ENCODE measurements at places on chromosomes 2 and 18. TPM values are rescaled to one million over a fixed set of nuclear protein-coding genes. Genes with fewer than 3 reads are reported as not detected.

GRCh38 chr2:159936471-159936870 is 125.9 kb downstream of the PLA2R1 start:
- no peak for DNase-seq

The SP140 gene
- 1.3 TPM for total RNA-seq

DNA sequence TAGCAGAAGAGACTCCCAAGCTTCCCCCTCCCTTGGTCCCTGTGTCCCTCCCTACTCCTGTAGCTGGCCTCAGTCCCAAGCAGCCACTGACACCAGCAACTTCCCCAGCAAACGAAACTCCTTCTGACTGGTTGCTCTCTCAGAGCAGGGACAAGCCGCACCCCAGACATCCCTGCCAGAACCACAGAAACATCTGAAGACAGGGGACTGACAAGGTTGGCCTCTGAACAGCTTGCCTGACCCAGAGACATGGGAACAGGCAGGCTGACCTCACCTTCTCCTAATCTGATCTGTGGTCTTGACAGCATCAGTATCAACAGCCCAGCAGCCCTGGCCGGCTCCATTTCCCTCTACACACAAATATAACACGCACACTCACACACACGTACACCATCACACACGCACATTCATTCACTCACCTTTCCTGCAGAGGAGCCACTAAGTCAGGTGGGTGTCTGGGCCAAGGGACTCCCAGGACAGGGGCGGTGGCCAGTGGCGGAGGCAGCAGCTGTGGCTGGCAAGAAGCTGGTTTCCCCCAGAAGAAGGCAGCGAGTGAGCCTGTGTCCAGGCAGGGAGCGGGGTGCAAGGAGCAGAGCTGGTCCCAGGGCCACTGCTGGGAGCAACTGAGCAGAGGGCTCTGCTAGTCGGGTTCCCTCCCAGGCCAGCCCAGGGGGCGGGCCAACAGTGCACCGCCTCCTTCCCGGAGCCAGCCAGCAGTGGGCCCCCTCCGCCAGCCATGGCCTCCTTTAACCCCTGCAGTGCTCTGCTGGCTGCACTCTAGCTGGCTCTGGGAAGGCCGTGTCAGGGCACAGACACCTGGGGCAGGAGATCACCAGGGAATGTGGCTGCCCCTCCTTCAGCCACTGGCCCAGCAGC is 59.1 kb downstream of the TNS1 start:
- DNase-seq: peak; percentile 45

GRCh38 chr2:959457-959856 is 8.8 kb downstream of the SNTG2 start:
- DNase-seq: no peak

- no peak for DNase-seq
Measured at GRCh38 chr18:49094979-49095632, 144.3 kb upstream of the SMAD7 start.

DNA sequence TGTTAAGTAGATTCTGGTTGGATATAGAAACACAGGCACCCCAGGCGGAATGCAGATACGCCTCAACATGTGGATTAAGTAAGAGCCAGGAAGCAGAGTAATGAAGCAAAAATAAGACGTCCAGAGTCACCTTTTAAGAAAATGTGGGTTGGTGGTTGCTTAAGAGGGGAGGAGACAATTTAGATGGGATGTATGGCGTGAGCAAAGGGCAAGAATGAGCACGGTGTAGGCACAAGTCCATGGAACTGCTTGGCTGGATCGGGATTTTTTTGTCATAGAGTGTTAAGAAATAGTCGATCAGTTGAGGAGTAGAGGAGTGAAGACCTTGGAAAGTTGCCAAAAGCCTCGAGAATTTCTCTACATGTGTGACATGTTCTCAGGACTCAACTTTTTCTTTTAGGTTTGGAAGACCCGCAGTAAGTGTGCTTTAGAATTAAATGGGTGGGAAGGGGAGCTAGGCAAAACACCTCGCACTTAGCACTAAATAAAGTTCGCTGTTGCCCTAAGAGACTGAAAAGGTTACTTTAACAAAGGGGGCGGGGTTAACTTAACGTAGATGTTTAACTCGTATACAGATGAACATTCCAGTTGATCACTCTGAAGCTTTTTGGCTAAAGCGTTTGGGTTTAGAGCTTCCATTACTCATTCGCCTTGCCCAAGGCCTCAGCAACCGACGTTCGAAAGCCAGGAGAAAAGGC is 716 bp upstream of the SLC39A10 start:
- DNase-seq: no peak

GRCh38 chr2:212733273-212733672 is 194.7 kb upstream of the ERBB4 start:
- DNase-seq: no peak

DNA sequence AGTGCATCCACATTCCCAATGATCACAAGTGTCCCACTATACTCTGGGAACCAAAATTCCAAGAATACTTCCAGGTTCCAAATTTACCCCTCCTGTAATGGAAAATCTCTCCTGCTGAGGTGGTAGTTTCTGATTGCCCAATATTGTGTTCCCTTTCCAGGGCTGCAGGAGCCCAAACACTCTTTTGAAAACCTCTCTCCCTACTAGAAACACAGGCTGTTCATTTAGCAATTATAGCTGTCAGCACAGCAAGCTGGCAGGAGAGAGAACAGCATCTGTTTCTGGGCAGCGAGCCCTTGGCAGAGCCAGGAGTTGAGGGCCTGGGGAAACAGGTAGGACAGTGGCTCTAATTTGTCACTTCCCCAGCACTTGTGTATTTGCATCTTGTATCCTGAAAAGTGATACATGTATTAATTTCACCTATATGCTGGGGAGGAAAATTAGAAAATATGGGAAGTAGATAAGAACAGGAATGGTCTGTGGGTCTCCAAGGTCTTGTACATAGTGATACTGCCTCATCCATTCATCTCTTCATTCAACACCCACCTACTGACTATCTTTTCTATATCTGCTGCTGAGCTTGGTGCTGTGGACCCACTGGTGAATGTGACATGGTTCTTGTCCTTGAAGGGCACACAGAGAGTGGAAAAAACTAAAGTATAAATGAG is 16.9 kb upstream of the PAIP2B start:
- no peak for DNase-seq

The SLC5A7 gene
- not detected for total RNA-seq

The REG3G gene
- not detected for total RNA-seq

The PROM2 gene
- 0.54 TPM for total RNA-seq

DNA sequence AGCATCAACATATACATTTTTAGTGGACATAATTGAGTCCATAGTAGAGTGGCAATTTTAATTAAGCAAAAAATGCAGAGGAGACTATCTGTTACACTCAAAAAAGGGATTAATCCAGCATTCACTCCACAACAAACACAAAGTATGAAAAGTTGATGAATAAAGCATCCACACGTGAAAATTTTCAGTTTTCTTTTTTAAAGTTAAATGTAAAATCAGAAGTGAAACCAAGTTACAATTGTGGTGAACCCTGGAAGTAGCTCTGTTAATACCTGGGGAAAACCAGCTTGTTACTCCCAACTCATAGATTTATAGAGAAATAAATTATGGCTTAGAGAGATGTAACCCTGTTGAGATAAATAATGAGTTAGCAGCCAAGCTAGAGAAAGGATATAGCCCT is 807.8 kb downstream of the TRIB2 start:
- DNase-seq: no peak

DNA sequence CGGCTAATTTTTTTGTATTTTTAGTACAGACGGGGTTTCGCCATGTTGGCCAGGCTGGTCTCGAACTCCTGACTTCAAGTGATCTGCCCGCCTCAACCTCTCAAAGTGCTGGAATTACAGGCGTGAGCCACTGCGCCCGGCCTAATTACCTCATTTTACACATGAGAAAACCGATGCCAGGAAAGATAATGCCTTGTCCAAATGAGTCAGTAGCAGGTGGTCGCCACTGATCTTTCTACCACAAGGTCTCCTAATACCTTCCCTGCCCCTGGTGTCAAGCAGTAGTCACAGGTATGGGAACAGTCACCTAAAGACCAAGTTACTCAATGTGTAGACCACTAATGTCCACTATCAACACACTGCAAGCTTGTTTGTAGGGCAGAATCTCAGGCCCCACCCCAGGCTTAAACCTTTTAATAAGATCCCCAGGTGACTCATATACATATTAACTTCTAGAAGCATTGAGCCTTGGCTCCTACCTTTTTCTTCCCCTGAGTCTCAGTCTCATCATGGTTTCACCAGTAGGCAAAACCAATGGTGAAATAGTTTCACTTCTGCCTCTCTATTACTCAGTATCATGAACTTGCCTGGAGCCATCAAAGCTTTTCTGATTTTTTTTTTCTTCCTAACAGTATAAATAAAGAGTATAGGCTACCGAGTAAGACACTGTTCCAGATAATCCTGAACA is 6.9 kb upstream of the EPB41L5 start:
- no peak for DNase-seq

DNA sequence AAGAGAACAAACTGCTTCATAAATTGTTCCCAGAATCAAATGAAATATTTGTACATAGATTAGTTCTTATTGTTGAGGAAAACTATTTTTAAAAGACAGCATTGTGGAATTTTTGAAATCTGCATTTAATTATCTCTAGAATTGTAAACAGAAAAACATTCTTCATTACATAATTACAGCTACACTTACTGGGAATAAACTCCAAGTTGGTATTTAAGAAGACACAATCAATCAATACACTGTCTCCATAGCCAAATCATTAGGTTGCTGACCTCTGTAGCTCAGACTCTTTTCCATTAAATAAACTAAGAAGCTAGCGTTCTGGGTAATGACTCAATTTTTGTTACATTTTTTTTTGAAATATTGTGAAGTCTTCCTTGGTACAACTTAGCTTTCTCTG is 70.2 kb upstream of the PIEZO2 start:
- no peak for DNase-seq

DNA sequence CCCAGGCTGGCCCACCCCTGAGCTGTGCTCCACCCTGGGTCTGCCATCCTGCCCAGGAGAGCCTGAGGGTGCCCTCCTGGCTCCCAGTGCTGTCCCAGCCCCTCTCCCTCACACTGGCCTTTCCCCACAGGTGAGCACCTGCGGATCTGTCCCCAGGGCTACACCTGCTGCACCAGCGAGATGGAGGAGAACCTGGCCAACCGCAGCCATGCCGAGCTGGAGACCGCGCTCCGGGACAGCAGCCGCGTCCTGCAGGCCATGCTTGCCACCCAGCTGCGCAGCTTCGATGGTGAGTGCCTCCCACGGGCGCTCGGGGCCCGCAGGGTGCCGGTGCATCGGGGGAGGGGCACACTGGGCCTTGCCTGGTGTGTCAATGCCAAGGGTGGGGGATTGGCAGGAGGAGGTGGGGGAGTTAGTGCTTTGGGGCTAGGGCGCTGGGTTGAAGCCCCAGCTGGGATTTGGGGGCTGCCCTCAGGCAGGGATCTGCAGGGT is 23.5 kb downstream of the GPC1 start:
- DNase-seq: no peak

The TNFAIP6 gene
- total RNA-seq: 0.27 TPM

The GALR1 gene
- under 0.01 TPM for total RNA-seq

DNA sequence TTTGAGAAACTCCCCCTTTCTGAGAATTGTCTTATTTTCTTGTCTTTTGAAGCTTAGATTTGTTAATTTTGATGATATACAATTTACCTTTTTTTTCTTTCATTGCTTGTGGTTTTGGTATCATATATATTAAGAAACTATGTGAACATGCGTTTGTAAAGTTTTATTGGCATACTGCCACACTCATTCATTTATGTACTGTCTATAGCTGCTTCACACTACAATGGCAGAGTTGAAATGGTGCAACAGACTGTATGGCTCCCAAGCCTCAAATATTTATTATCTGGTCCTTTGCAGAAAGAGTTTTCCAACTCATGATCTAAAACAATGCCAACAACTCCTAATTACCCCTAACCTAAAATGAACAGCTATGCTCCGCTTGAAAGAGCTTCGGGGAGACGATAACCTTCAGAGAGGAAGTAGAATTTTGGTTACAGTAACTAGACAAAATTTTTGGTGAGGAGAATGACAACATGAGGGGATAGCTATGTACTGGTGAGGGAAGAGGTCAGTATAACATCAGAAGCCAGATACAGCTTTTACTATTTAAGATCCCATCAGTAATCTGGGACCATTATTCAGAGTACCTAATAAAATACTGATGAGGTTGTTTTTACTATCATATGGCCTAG is 16.1 kb downstream of the PPP3R1 start:
- DNase-seq: no peak

GRCh38 chr2:8234757-8235374 is 447.0 kb upstream of the ID2 start:
- DNase-seq: no peak

The CIDEA gene
- total RNA-seq: not detected

The GMPPA gene
- total RNA-seq: 32.0 TPM

The ABHD1 gene
- total RNA-seq: 1.9 TPM

The CCDC68 gene
- not detected for total RNA-seq

GRCh38 chr2:233503481-233503880 is 63.1 kb downstream of the USP40 start:
- DNase-seq: peak; percentile 2

GRCh38 chr2:29898999-29899398 is 22.4 kb downstream of the ALK start:
- DNase-seq: no peak

GRCh38 chr2:240165034-240165433 is 24.6 kb upstream of the OTOS start:
- DNase-seq: no peak

DNA sequence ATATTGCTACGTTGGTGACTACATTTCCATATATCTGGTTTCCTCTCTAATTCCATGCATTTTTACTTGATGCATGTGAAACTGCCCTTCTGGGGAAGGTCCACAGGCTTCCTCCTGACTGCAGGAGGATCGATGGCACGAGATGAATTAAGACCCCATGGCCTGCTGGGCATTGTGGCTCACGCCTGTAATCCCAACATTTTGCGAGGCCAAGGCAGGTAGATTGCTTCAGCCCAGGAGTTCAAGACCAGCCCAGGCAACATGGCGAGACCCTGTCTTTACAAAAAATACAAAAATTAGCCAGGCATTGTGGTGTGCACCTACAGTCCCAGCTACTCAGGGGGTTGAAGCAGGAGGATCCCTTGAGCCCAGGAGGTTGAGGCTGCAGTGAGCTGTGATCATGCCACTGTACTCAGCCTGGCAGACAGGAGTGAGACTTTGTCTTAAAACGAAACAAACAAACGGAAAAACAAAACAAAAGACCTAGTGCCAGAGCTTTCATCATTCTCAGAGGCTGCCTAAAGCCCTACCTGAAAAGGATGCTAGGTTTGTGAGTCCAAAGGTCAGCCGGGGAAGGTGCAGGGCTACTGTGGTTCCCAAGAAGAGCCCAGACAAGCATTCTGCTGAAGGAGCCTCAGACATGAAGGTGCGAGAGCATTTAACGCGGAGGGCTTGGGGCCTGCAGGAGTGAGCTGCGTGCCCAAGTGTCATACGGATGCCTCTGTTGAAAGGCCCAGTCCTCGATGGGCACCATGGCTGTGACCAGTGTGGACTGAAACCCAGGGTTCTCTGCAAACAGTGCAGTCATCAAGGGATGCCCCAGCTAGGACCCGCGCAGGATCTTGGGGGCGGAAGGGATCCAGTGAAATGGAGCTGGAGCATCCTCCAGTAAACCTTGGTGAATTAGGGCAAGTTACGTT is 21.6 kb downstream of the GPR55 start:
- DNase-seq: no peak

DNA sequence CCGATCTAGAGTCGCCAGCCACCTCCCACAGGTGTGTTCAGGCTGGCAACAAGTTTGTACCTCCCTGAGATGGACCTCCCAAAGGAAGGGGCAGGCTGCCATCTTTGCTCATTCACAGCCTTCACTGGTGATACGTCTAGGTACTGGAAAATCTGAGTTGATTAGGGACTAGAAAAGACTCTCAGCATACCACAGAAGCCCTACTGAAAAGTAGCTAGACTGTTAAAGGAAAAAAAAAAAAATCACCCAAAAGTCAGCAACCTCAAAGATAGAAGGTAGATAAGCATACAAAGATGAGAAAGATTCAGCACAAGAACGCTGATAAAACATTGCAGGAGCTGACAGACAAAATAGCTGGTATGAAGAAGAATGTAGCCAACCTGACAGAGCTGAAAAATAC is 128.6 kb upstream of the WDR75 start:
- no peak for DNase-seq

Data from hematopoietic multipotent progenitor cell (in vitro differentiated cells).